A549 (cell line): ENCODE measurements at places on chromosomes 4 and X. TPM values are rescaled to one million over a fixed set of nuclear protein-coding genes. Genes with fewer than 3 reads are reported as not detected.
A peak's percentile ranks its signal among the peaks of the same experiment; 100 is the strongest.

DNA sequence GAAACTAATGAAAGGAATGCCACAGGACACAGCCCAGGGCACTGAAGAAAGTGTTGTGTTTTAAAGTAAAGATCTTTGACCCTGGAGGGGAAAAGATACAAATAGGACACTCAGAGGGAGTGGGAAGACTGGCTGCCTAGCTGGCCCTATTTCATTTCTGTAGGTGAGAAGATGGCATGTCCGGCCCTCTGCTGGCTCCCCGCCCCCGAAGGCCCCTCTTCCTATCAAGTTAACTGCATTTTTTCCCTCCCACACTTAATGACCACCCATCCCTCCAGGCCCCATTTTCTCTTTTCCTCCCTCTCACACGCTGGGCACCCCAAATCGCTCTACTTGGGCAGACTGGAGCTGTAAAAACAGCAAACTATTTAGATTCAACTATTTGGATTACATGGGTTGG lies 5.5 kb upstream of the TRIM75 start:
- DNase-seq = no peak

DNA sequence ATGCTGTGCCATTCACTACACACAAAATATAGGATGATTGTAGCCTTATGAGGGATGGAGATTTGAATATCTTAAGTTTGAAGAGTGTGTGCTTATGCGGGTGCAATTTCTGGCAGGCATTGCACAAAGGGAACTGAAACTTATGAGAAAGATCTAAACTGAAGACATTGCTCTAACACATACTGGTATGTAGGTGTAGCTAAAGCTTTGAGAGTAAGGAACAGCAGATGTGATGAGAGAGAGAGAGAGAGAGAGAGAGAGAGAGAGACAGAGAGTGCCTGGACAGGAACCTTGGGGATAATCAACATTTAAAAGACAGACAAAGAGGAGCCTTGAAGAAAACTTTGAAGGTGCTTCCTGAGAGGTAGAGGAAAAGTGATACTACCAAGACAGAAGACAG lies 379.7 kb downstream of the SPRY1 start:
- no peak for DNase-seq

DNA sequence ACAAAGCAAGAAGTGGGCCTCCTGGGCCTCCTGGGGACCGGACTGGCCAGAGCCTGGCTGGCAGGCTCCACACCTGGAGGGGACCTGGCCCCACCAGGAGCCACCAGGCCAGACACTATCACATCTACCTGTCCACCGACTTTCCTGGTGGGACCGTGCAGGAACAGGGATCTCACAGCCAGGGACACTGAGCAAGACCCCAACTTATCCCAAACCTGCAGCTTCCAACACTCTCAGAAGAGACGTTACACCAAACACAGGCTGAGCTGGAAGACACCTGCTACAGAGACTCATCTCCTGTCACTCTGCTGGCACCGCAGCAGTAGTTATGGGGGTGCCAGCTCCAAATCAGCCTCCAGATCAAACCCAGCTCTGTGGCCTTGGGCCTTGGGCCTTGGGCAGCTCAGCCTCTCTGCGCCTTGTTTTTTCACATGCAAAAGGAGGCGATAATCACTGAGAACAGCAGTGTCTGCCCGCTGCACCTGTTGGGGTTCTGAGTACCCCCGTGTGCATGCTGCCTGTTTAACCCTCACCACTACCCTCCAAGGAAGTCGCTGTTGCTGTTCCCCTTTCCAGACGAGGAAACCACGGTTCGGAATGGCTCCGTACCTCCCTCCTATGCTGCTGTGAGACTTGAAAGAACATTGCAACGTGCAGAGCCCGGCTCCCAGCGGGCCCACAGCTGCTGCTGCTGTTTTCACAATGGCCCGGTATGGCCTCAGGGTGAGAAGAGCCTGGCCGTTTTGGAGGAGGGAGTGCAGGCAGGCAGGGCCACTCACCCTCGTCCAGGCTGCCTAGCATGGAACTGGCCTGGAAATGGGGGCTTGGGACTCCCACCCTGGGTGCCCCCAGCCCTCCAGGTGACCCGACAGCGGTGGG lies 69.6 kb downstream of the ADRA2C start:
- no peak for DNase-seq

DNA sequence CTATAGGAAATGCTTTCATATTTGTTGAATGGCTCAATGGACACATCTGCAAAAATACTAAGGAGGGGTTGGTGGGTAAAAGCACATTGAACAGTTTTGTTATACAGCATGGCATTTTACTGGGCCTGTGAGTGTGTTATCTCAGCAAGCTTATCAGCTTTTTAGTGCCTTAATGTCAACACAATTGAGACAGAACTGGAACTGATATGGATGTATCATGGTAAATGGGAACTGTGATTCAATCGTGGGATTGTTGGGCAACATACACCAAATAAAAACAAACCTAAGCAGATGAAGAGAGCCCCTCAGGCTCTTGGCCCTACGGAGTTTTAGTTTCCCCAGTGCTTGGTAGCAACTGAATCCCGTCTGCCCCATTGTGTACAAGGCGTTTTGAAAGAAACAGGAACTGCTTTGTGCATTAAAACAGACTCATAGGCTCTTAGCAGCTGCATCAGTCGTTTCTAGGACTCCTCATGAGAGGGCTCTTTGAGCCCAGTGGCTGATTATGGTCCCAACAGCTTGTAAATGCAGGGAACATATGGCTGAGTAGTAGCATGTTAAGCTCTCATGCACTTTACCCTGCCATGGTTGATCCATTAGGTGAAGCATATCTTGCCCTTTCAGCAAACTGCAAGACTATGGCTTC lies 7.3 kb downstream of the GPR119 start:
- no peak for DNase-seq

- no peak for DNase-seq
Measured at GRCh38 chrX:15114743-15115566, 154.9 kb downstream of the ASB9 start.

DNA sequence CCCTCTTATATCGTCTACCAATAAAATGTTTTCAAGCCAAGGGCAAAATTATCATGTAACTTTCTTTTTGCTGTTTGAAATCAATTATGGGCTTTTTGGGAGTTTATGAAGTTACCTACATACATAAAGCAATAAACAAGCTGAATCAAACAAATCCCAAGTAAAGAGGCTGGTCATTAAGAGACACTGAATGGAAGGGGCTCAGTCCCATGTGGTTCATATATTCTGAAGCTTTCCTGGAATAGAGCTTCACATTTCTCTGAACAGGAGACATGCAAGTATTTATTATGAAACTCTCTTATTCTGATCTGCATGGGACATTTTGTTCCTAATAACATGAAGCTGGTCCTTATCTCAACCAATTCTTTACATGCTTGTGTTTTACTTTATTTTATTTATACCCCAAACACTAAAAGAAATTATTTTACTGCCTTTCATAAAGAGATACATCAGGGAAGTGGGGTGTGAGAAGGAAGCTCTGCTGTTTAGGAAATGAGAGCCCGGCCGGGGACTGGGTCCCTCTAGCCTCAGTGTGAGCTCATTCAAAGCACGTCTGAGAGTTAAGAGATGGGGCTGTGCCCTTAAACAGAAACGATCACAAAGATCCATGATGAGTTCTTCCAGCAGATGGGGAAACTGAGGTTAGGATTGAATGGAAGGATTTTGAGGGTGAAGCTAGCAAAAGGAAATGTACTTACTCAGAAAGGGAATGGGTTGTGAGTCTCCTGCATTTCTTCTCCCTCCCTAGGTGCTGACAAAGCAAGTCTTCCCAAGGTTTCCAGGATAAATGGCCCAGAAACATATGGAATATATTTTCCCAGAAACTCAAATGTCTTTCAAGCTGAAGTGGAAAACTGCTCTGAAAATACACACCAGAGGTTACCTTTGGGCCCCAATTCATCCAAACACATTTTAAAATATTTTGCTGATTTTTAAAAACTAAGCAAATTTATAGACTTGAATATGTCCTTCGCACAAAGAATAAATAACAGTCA lies 93.1 kb upstream of the LNX1 start:
- no peak for DNase-seq

DNA sequence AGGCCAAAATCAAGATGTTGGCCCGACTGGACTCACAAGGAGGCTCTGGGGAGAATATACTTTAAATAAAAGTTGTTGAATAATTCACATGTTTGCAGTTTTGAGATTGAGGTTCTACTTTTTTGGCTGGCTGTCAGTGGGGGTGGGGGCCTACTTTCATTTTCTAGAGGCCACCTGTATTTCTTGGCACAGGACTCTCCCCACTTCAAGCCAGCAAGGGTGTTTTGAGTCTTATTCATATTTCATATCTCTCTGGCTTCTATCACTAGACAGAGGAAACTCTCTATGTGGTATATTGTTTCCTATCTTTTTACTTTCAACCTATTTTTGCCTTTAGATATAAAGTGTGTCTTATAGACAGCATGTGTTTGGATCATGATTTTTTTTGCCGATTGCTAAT lies 266.4 kb downstream of the PRR32 start:
- DNase-seq = no peak

DNA sequence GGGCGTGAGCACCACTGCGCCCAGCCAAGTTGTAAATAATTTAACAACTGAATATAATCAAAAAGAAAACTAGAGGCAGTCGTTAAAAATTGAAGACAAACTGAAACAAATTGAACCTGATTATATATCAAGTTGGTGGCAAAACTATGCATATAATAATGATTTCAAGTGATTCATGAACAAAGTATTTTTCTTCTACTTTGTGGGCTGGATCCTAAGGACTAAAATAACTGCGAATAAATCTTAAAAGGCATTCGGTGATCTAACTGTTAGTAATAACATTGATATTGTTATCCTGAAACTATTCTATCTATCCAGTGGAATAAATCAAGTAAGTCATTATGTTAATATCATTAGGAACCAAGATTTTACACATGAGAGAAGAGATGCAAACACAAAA lies 21.2 kb upstream of the USP9X start:
- DNase-seq = no peak

DNA sequence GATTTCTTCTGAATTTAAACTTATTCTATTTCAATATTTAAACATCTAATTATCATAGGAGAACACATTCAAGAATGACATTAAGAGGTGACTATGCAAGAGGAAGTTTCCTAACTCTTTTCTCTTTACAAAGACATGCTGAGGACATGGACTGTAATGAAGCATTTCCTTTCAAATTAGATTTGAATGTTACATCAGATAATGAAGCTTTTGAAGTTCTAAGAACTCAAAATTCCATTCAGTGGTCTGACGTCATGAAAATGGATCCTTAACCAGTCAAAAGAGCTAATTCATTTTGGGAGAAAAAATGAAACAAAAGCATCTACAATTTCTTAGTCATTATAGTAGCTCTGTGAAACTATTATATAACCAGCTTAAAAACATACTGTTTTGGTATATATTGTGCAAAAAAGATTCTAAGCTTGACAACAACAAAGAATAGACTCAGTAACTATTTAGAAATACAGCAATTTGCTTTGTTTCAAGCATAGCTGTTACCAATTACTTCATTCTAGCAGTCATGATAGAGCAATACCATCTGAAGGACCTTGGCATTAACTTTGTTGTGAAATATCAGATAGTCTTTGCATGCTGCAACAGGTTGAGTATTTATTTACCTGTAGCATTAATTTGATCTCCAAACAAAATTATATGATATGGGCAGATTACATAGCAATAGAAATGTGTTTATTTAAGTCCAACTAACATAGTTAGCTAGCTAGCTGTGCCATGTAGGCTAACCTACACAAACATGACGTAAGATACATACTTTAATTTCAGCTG lies 13.7 kb upstream of the DTHD1 start:
- no peak for DNase-seq

GRCh38 chrX:102515975-102516941 lies at the start of gene TMSB15A:
TSS of gene TMSB15A (minus strand) at chrX:102516739.
- DNase-seq = peak; percentile 53

GRCh38 chrX:85993539-85994197 lies 53.7 kb downstream of the CHM start:
- DNase-seq = no peak

GRCh38 chr4:71296945-71297344 lies 41.9 kb upstream of the SLC4A4 start:
- DNase-seq = no peak

- DNase-seq = no peak
Measured at GRCh38 chr4:2255501-2256155, 6.3 kb downstream of the MXD4 start.

- peak; percentile 4 for DNase-seq
Measured at GRCh38 chrX:56728752-56729151, 291 bp upstream of the NBDY start.

DNA sequence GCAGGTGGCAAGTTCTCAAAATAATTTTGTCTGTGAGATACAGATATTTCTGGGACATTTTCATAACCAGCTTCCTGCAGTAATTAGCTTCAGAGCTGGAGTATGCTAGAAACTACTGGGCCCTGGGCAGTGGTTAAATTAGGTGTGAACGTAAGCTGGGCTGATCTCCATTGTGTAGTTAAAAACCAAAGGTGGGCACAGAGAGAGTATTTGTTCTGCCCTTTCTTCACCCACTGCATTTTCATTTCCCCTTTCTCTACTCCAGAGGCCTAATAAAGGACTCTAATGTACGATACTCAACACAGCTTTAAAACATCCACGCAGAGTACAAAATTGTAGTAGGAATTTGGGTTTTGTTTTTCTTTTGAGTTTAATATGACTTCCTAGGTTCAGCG lies 252.7 kb downstream of the SPRY1 start:
- no peak for DNase-seq

- DNase-seq = no peak
Measured at GRCh38 chr4:3244002-3244401, 5.0 kb upstream of the MSANTD1 start.

Gene SLC10A7
- polyA plus RNA-seq = 1.3 to 1.5 TPM (median 1.5 TPM) in 3 replicates

Gene DAPP1
- not detected in 3 replicates for polyA plus RNA-seq

Gene NEUROG2
- not detected in 3 replicates for polyA plus RNA-seq

Gene TXK
- 0.06 to 0.22 TPM (median 0.13 TPM) in 3 replicates for polyA plus RNA-seq

Gene TRIM61
- polyA plus RNA-seq = not detected in 3 replicates

Gene SLC26A1
- 0.30 to 0.61 TPM (median 0.50 TPM) in 3 replicates for polyA plus RNA-seq

Gene EREG
- 32.6 to 39.7 TPM (median 34.0 TPM) in 3 replicates for polyA plus RNA-seq

Gene TLR8
- polyA plus RNA-seq = not detected in 3 replicates

Gene LINC00632
- polyA plus RNA-seq = 2.1 to 2.7 TPM (median 2.3 TPM) in 3 replicates

Gene XAGE1A
- 8.3 to 18.1 TPM (median 13.3 TPM) in 3 replicates for polyA plus RNA-seq

Gene SLC49A3
- polyA plus RNA-seq = 0.09 to 0.12 TPM (median 0.11 TPM) in 3 replicates

Gene UBL4A
- polyA plus RNA-seq = 34.6 to 37.7 TPM (median 36.9 TPM) in 3 replicates

Gene ZNF732
- polyA plus RNA-seq = not detected in 3 replicates

Gene OPHN1
- polyA plus RNA-seq = 1.7 to 2.0 TPM (median 2.0 TPM) in 3 replicates

Gene PNMA5
- not detected in 3 replicates for polyA plus RNA-seq
